ENCODE measurements at places on chromosomes 3 and 15. TPM values are rescaled to one million over a fixed set of nuclear protein-coding genes. Genes with fewer than 3 reads are reported as not detected.
A peak's percentile ranks its signal among the peaks of the same experiment; 100 is the strongest.

Gene CILP
- 0.87 TPM for polyA plus RNA-seq

Gene NR1I2
- polyA plus RNA-seq: 0.33 TPM

Gene ESYT3
- 6.7 TPM for polyA plus RNA-seq

Gene SLC9C1
- 0.12 TPM for polyA plus RNA-seq

GRCh38 chr15:96398776-96399175 lies 68.3 kb downstream of the NR2F2 start:
- no peaks in the 10 kb centered on the region for H3K4me1 ChIP-seq
- H3K27me3 ChIP-seq: peaks cover 7% of the 10 kb centered on the region
- no peak for DNase-seq
- no peak overlapping the region for H3K27ac ChIP-seq

DNA sequence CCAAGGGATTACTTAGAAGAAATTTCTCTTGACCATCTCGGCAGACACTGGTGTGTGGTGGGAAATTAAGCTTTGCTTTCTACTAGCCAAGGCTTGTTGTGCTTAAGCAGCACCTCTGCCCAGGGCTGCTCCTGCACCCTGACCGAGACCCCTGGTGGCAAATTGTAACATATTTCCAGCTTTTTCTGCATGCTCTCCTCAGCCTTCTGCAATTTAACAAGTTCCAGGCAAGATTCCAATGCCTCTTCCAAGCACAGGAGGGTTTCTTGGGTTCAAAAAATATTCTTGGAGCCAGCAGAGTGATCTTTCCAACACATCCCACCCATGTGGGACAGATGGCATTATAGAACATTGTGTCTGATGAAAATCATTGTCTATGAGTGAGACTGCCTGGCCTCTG lies 210.5 kb downstream of the CLSTN2 start:
- H3K4me3 ChIP-seq: no peak overlapping the region
- DNase-seq: no peak
- H3K4me1 ChIP-seq: no peaks in the 10 kb centered on the region
- H3K27me3 ChIP-seq: no peaks in the 10 kb centered on the region
- no peak overlapping the region for H3K27ac ChIP-seq

GRCh38 chr3:147866561-147866960 lies 457.4 kb downstream of the ZIC1 start:
- DNase-seq: no peak
- no peak overlapping the region for H3K27ac ChIP-seq
- H3K36me3 ChIP-seq: no peaks in the 10 kb centered on the region
- no peaks in the 10 kb centered on the region for H3K27me3 ChIP-seq

GRCh38 chr15:33204926-33205325 lies 10.4 kb upstream of the FMN1 start:
- DNase-seq: no peak
- no peaks in the 10 kb centered on the region for H3K27me3 ChIP-seq
- no peaks in the 10 kb centered on the region for H3K36me3 ChIP-seq
- H3K27ac ChIP-seq: no peak overlapping the region

GRCh38 chr3:105352976-105353375 lies 13.7 kb upstream of the ALCAM start:
- H3K27ac ChIP-seq: no peak overlapping the region
- no peak for DNase-seq
- peaks cover 5% of the 10 kb centered on the region for H3K4me1 ChIP-seq
- peaks cover 2% of the 10 kb centered on the region for H3K27me3 ChIP-seq
- no peak overlapping the region for H3K4me3 ChIP-seq
- H3K36me3 ChIP-seq: no peaks in the 10 kb centered on the region

DNA sequence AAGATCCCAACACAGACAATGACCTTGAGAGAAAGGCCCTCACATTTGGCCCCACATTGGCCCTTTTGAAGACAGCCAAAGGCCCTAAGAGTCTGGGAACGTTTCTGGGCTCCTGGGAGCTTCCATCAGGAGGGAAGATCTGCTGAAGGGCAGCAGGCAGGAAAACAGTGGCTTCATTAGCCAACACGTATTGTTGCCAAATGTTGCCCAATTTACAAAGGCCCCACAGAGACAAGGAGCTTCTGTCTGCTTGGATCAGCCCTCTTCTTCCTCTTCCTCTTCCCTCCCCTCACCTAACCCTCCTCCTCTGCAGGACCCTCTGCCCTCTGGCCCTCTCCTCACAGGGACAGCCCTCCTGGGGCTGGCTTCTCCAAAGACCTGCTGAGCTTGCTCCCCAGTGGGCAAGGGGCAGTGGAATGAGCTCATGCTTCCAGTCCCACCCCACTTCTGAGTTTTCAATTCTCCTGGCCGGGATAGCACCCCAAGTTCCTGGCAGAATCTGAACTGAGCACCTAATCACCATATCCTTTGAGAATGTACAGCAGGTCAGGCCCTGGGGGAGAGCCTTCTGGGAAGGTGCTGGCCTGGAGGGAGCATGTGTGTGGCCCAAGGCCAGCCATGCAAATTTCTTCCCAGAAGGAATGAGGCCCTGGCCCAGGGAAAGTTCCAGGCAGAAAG lies 5.1 kb upstream of the LTF start:
- H3K4me3 ChIP-seq: no peak overlapping the region
- no peak overlapping the region for H3K27ac ChIP-seq
- peaks cover 6% of the 10 kb centered on the region for H3K27me3 ChIP-seq

DNA sequence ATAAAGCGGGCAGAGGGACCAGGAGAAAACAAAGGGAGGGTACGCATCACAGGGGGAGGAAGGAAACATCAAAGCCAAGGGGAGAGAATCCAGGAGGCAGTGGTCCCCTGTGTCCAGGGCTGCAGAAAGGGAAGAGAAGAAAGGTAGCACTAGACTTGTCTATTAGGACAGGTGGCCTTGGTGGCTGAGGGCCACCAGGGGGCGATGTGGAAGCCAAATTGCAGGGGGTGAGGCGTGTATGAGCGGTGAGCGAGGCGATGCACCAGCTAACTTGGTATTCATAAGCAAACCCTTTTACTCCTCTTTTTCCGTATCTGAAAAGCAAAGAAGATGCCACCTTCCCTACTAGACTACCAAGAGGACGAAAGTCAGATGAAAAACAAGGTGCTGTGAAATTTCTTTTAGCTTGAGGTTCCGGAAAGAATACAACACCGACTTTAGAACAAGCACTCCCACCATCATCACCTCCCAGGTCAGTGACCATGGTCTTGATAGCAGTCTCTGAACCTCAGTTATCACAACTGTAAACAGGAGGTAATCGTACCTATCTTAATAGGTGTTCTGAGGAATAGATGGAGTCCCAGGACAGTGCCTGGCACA lies 654.4 kb upstream of the ADAMTS9 start:
- no peak overlapping the region for H3K4me3 ChIP-seq
- no peaks in the 10 kb centered on the region for H3K27me3 ChIP-seq
- no peaks in the 10 kb centered on the region for H3K4me1 ChIP-seq
- no peak overlapping the region for H3K27ac ChIP-seq
- no peak for DNase-seq
- no peaks in the 10 kb centered on the region for H3K36me3 ChIP-seq

- no peaks in the 10 kb centered on the region for H3K4me1 ChIP-seq
- no peak for DNase-seq
- no peak overlapping the region for H3K27ac ChIP-seq
- H3K36me3 ChIP-seq: no peaks in the 10 kb centered on the region
Measured at GRCh38 chr3:168534761-168535160, 439.0 kb upstream of the GOLIM4 start.

DNA sequence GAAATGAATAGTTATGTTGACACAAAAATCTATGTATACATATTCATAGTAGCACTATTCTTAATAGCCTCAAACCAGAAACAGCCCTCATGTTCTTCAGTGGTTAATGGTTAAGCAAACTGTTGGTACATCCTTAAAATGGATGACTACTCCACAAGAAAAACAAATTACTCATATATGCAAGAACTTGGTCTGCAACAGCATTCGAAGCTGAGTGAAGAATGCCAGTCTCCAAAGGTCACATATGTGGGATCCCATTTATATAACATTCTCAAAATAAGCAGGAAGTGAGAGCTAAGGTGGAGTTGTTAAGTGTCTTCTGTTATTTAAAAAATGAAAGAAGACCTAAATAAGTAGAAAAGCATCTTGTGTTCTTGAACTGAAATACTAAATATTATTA lies 365.7 kb downstream of the GABRG3 start:
- no peak for DNase-seq
- no peak overlapping the region for H3K27ac ChIP-seq
- no peaks in the 10 kb centered on the region for H3K4me1 ChIP-seq
- H3K4me3 ChIP-seq: no peak overlapping the region
- no peaks in the 10 kb centered on the region for H3K27me3 ChIP-seq
- H3K36me3 ChIP-seq: no peaks in the 10 kb centered on the region

DNA sequence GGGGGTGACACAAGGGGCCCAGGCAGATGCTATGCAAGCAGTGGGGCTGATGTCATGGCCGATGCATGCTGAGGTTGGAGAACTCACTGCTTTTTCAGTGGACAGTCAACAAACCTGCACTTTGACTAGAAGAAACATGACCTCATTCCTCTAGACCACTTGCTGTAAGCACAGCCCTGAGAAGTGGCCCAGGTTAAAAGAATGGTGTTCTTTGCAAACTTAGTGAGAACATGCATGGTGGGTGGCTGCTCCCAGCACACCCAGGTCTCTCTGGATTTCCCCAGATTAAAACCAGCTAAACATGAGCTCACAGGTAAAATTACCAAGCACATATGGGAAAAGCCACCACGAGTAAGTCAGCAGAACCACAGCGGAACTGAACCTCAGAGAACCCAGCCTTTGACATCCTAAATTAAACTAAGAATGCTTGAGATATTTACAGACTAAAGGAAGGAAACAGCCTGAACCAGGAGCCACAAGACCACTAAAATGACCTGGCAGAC lies 15.5 kb downstream of the DLEC1 start:
- H3K4me3 ChIP-seq: no peak overlapping the region
- peak; percentile 25 for DNase-seq
- H3K36me3 ChIP-seq: no peaks in the 10 kb centered on the region
- H3K27ac ChIP-seq: peak overlapping the region; percentile 13
- H3K27me3 ChIP-seq: no peaks in the 10 kb centered on the region
- peaks cover under 1% of the 10 kb centered on the region for H3K4me1 ChIP-seq

Measured in spinal cord (tissue), 10 donors.